ENCODE measurements at places on chromosomes 1 and 21. TPM values are rescaled to one million over a fixed set of nuclear protein-coding genes. Genes with fewer than 3 reads are reported as not detected.

SLFNL1 gene
- 0.16 TPM for total RNA-seq

BEND5 gene
- total RNA-seq, result 3.7 TPM

MAGI3 gene
- total RNA-seq, result 6.2 TPM

RRP1 gene
- 15.4 TPM for total RNA-seq

LRRC38 gene
- not detected for total RNA-seq

MRPL20 gene
- total RNA-seq, result 98.2 TPM

CR1 gene
- not detected for total RNA-seq

CELA3B gene
- not detected for total RNA-seq

RXRG gene
- total RNA-seq, result not detected

Measured in cardiac atrium fibroblast (primary cell).